Occipital lobe (tissue), 3 donors: ENCODE measurements at places on chromosomes 5 and 9. TPM values are rescaled to one million over a fixed set of nuclear protein-coding genes. Genes with fewer than 3 reads are reported as not detected.

GRCh38 chr5:32241034-32241783 is 67.1 kb upstream of the GOLPH3 start:
- no peak for DNase-seq

- DNase-seq: no peak
Observed at GRCh38 chr9:12604164-12604821, 88.9 kb upstream of the TYRP1 start.

DNA sequence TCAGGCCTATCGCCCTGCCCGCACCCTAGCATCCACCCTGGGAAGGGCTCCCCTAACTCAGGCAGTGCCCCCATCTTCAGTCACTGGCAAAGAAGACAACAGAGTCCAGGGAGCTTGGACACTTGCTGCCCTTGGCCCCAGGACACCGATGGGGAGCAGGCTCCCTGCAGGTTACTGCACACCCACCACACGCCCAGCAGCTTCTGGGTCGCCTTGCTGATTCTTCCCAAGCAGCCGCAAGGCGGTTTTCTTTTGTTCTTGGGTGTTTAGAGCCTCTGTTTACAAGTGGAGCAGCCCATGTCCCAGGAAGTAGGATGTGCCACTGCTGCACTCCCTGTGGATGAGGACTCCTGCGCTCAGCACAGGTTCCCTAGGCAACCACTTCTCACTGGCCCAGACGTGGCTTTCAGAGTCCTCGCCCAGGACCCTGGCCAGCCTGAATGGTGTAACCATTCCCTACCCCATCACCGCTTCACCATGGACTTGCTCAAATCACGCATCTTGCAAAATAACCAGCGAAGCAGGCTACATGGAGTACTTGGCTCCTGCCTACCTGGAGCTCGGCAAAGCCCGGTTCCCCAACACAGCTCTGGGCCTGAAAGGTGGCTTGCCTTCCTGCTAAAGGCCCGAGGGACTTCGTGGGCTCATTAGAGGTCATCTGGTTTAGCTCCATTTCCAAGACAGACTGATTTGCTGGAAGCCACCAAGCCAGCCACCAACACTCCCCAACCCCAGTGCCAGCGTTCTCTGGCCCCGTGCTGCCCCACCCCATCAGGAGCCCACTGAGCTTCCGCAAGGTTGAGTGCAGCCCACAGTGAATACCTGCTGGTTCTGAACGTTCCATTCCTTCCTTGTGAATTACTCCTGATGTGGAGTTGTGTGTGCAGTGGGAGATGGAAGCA is 60.0 kb downstream of the PSMB7 start:
- no peak for DNase-seq

DNA sequence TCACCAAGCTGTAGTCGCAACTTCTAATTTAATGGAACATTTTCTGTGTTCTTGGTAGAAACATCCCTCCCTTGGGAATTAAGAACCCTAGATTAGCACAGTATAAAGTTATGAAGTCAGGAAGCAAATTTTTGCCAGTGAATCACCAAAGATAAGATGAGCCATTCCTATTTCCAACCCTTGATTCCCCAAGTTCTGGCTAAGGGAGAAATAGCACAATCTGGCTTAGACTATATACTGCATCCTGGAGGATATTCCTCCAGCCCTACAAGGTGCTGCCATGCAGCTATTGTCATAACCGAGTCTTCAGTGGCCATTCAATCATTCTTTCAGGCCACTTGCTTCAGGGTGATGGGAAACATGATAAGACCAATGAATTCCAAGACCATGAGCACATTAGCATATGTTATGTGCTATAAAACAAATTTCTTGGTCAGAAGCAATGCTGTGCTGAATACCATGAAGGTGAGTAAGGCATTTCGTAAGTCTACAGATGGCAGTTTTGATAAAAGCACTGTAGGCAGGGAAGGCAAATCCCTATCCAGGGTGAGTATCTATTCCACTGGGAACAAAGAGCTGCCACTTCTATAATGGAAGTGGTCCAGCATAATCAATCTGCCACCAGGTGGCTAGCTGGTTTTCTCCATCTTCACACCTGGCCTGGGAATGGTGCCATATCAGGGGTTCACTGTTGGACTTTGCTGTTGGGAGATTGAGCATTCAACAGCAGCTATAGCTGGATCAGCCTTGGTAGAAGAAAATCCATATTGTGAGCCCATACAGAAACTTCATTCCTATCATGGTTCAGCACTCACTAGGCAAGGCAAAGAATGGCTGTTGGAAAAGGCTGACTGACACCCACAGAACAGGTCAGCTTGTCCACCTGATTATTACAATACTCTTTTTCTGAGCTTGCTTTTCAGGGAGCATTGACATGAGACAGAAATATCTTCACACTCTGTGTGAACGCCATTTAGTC is 19.6 kb upstream of the ARL15 start:
- DNase-seq: no peak

DNA sequence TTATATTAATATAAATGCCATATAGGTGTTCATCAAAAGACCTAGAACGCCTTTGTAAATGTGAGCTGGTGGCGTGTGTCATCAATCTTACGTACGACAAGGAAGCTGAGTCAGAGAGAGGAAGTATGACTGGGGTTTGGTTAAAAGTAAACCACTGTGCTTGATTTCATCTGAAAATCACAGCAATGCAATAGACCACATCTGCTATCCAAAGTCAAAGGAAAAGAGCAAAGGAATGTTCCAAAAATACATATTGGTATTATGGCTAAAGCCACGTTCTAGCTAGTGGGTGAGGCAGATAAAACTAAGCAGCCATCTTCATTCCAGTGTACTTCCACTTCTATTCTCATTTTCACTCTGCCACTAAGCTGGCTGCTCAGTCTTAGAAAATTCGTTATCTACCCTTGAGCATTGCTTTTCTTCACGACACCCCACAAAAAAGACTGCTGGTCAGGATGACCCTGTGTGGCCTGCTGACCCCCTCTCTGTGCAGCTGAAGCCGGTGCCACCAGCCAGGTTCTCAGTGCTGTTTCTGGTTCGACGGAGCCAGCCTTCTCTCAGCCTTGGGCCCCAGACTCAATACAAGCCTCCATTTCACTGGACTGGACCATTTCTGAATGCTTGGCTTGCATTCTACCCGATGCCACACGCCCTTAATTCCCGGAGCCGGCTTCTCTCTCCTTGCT is 23.8 kb downstream of the SHC3 start:
- no peak for DNase-seq

DNA sequence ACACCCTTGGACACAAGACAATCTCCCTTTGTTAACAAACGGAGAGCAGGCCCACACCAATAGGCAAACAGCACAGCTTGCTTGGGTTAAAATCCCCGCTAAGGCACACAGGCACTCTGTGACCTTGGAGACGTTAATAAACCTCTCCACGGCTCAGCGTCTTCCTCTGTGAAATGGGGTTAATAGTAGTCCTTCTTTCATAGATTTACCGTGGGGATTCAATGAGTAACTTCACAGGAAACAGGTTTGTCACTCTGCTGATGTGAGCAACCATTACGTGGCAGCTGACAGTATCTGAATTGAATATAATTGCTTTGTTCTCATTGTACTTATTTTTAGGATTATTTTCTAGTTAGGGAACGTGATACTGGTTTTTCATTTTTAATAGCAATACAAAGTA is 65.2 kb upstream of the ADRA1B start:
- DNase-seq: no peak

GRCh38 chr9:129865668-129866320 is 30.5 kb downstream of the USP20 start:
- DNase-seq: no peak

GRCh38 chr9:116276651-116277121 is 123.1 kb downstream of the PAPPA start:
- DNase-seq: no peak

DNA sequence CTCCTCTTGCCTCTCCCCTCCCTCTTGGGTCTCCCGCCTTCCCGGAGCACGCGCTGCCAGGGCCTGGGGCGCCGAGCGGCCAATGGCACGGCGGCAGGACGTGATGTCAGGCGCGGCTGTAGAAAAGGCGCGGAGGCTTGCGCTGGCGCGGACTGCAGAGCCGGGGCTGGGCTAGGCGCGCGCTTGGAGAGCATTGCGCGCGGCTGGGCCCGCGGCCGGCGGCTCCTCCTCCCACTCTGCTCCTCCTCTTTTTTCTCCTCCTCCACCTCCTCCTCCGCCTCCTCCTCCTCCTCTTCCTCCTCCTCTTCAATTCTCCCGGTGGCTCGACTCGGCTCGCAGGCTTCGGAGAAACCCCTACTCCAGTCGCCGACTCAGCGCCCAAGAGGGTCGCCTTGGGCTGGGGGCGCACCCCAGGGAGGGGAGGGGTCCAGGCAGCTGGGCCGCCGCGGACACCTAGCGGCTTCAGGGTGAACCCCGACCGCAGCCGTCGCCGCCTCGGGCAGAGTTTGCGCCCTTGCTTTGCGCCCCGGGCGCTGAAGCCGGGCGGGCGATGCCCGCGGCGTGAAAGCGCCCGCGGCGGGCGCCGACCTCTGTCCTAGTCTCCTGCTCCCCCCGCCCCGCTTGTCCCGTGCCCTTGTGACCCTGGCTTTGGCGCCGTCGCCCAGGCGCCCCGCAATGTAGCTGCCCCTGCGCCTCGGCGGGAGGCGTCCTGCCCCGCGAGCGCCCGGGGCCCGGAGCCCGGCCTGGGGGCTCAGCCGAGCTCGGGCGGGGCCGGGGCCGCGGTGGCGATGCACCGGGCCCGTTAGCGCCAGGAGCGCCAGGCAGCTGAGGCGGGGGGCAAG is at the start of gene LHX2:
Gene LHX2, plus strand, starts transcription at position 309 of the 842 bp plus-strand sequence. CDS start 581 bp downstream, outside the sequence.
- DNase-seq: peak; percentile 84

- no peak for DNase-seq
Observed at GRCh38 chr5:52498607-52499006, 289.1 kb upstream of the ITGA1 start.

GRCh38 chr9:133727876-133728441 is 10.2 kb downstream of the SARDH start:
- DNase-seq: no peak

DNA sequence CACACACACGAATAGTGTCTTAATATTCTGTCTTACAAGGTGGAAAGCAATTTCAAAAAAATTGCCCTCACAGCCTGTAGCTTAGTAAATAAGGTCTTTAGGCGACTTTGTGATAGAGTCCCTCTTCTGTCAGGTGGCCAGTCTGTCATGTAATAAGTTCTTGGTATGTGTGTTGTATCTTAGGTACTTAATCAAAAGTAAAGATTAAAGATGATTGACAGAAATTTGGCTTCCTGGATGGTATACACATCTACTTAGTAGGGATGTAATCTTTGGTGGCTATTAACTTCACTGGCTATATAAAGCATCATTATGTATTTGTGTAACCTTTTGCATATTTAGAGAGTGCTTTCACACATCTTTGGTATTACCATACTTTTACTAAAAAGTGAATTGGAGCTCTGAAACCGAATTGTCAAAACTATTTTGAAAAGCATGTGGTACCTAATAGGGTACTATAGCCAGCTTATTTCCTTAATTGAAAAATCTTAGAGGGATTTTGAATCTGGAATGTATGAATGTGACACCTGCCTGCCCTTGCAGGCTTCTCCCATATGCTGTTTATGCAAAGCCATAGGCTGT is 3.4 kb downstream of the G3BP1 start:
- DNase-seq: no peak

The PTCH1 gene
- total RNA-seq: 8.3 TPM

The GNA14 gene
- total RNA-seq: 0.31 TPM

The TMEM252 gene
- not detected for total RNA-seq

The AQP7 gene
- not detected for total RNA-seq

The CLIC3 gene
- total RNA-seq: 0.31 TPM

The LRRC19 gene
- not detected for total RNA-seq

The TSSK1B gene
- total RNA-seq: 0.16 TPM

The ZDHHC11 gene
- 7.2 TPM for total RNA-seq
